Activated T-helper 1 cell treated with anti-CD3 and anti-CD28 coated beads, Interleukin-2, amount 50 U/mL, for 16 hours (primary cell): ENCODE measurements at places on chromosomes 16 and 17.

GRCh38 chr16:80025236-80025635 is 424.7 kb upstream of the MAF start:
- no peak for DNase-seq

DNA sequence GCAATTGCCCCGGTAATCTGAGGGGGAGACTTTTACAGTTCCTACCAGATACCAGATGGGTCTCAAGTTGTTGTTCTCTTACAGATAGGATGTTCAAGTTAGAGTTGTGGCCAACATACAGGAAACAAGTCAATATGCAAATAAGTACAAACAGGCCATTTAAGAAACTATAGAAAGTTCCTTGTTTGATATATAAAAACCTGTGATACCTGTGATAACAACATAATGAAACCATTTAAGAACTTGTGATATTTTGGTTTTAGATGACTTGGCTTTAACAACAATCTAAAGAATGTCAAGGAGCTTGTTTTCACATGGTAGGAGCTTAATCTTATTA is 16.8 kb downstream of the CDR2 start:
- no peak for DNase-seq

GRCh38 chr17:76252040-76252954 is 12.0 kb upstream of the RNF157 start:
- DNase-seq: no peak

- DNase-seq: no peak
These were observed 37.0 kb downstream of the MARF1 start for GRCh38 chr16:15605839-15606517.

GRCh38 chr16:2022723-2023091 is 3.1 kb downstream of the NPW start:
- no peak for DNase-seq

- DNase-seq: no peak
These were observed 36.4 kb upstream of the CCDC182 start for GRCh38 chr17:57781386-57782061.

DNA sequence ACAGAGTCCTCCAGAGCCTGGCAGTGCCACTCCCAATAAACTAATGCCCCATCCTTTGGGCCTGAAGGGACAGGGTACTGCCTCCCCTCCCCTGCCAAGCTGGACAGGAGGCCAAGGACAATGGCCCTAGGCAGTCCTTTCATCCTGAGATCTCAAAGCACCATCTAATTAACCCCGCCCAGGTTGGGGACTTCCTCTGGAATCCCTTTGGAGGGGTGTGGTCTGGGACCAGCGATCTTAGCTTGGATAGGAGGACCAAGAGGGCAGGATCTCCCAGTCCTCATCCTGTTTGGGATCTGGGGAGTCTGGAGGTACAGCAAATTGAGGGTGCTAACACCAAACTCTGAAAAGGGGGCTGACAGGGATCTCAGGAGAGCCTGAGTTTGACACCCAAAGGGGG is 18.2 kb upstream of the SP6 start:
- no peak for DNase-seq

GRCh38 chr16:19757762-19758595 is 39.9 kb downstream of the IQCK start:
- no peak for DNase-seq

GRCh38 chr16:81830845-81831540 is 51.9 kb downstream of the PLCG2 start:
- DNase-seq: no peak

GRCh38 chr17:40340880-40341807 is 23.4 kb downstream of the GJD3 start:
- DNase-seq: peak; percentile 77

- DNase-seq: no peak
These were observed 34.7 kb upstream of the BRD7 start for GRCh38 chr16:50403491-50403890.

GRCh38 chr16:69233124-69233523 is 46.2 kb downstream of the SNTB2 start:
- no peak for DNase-seq
